Daoy (cell line): ENCODE measurements at places on chromosomes 16 and 17. TPM values are rescaled to one million over a fixed set of nuclear protein-coding genes. Genes with fewer than 3 reads are reported as not detected.

Gene TMEM220
- total RNA-seq: 0.17 TPM in 1 of 2 replicates, not detected in the other

GRCh38 chr17:55452139-55452790, 30.6 kb upstream of the MMD start:
- peak; percentile 70 for DNase-seq

Gene KRTAP2-1
- not detected in 2 replicates for total RNA-seq

DNA sequence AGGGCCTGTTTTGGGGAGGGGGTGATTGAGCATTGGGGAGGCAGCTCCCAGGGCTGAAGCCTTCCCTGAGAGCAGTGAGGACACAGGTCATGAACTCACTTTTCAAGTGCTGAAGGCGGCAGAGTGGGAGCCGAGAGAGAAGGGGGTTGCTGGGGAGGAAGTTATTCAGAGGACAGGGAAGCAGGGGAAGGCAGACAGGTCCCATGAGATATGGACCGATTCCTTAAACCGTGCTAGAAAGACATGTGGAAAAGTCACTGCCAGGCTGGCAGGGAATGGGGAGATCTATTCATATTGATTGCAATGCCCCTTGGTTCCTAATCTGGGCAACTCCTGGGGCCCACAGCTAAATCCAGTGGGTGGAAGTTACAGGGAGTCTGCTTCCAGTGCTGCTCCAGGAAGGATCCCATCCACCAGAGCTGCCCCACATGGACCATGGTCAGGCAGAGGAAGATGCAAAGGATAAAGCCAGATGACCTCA, 1.1 kb downstream of the CCL4 start:
- no peak for DNase-seq

Gene CDH11
- total RNA-seq: 46.9 and 74.5 TPM in 2 replicates

- peak; percentile 89 for DNase-seq
These were observed 4.2 kb downstream of the METRNL start for GRCh38 chr17:83083368-83084201.

- peak; percentile 71 for DNase-seq
These were observed 338.5 kb downstream of the PMP22 start for GRCh38 chr17:14926526-14927122.

Gene NDEL1
- 17.0 and 20.7 TPM in 2 replicates for total RNA-seq

- DNase-seq: no peak
These were observed 76.9 kb downstream of the RAI1 start for GRCh38 chr17:17757956-17758845.

DNA sequence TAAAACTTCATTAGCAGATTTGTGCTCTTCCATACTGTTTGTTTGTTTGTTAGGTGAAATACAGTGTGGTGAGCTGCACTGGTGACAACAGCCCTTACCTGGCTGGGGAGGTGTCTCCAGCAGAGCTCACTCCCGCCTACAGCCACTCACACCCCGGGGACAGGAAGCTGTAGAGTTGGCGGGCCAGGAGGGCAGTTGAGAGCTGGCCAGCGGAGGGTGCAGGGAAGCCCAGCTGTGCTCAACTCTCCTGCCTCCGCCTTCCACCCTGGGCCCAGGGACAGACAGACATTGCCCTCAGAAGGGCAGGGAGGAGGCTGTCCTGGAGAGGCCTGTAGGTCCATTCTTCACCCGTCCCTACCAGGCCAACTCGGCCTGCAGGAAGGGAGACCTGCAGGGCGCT, 48.6 kb upstream of the PVALEF start:
- no peak for DNase-seq

GRCh38 chr16:81590714-81591544, 146.3 kb downstream of the CMIP start:
- DNase-seq: no peak

- no peak for DNase-seq
These were observed 11.1 kb downstream of the RAB40B start for GRCh38 chr17:82687375-82687861.

DNA sequence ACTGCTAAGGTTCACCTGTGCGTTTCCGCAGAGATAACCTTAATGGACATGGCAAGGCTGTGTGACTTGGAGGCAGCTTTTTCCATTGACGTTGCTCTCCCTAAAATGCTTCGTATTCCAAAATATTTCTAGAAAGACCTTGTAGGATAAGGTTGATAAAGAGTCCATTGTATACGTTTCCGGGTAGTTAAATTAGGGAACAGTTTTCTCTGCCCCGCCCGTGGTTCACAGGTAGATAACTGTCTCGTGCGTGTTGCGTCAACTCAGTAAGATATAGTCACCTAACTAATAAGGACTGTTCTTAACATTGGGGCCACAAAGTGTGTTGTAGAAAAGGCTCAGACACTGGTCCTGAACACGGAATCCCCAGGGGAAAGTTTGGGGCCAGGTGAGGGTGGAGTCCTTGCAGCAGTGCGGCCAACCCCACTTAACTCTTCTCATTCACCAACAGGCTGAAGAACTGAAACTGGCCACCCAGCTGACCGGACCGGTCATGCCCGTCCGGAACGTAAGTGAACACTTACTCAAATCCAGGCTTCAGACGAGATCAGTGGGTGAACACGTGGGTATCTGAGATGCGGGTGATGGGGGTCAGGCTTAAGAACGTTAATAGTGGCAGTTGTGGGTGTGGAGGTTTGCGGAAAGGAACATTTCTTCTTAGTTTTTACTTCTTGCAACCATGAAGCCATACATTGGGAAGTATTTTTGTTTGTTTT, 1.6 kb downstream of the RPL13 start:
- DNase-seq: no peak
